Activated CD8-positive, alpha-beta T cell treated with anti-CD3 and anti-CD28 coated beads, Interleukin-2, amount 10 ng/mL, durations not matched to agents 7 days and 5 days (primary cell): ENCODE measurements at places on chromosomes 4 and X.

DNA sequence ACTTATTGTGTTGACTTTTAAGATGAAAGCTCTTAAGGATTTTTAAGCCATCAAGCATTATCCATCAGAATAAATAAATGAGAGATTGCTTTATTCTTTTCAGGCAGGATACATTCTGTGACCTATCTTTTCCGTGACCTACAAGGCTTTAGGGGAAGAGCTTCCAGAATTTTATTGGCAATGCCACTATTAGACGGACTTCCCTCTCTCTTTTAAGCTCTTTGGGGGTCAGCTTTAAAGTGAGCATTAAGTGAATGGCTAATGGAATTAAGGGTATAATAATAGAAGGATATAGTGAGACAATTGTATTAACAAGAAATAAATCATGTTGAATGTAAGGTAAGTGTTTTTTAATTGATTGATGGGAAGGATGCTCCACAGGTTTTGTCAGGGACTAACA is 273.7 kb downstream of the GPAT3 start:
- no peak overlapping the region for H3K27ac ChIP-seq
- H3K36me3 ChIP-seq, result no peaks in the 10 kb centered on the region
- no peaks in the 10 kb centered on the region for H3K4me1 ChIP-seq
- H3K27me3 ChIP-seq, result no peaks in the 10 kb centered on the region
- DNase-seq, result no peak
- H3K4me3 ChIP-seq, result no peak overlapping the region

DNA sequence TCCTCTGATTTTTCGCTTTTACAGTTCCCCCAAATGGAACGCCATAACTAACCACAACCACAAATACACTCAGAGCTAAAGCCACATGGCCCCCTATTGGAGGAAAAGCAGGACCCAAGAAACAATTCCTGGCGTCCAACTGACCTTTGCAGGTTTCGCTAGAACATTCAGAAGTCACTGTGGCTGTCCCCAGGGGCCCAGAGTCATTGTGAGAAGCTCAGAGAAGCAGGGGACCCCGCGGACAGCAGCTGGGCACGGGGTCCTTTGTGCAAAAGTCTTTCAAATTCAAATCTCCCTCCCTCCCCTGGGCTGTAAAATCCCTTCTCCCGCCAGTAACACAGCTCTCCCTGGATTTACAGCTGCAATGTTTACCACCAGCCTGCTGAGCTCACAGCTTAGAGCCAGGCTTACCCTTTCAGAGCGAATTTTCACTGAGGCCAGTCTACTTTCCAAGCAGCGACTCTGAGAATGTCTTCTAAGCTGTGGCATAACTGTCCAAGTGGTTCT is 214.8 kb downstream of the CRLF2 start:
- DNase-seq, result no peak
- no peaks in the 10 kb centered on the region for H3K4me1 ChIP-seq
- no peak overlapping the region for H3K27ac ChIP-seq
- H3K36me3 ChIP-seq, result no peaks in the 10 kb centered on the region
- H3K27me3 ChIP-seq, result no peaks in the 10 kb centered on the region
- H3K4me3 ChIP-seq, result no peak overlapping the region

GRCh38 chr4:13528821-13529127 is 15.5 kb downstream of the NKX3-2 start:
- H3K36me3 ChIP-seq, result peaks cover 20% of the 10 kb centered on the region
- H3K27me3 ChIP-seq, result peaks cover 91% of the 10 kb centered on the region
- DNase-seq, result no peak
- peak overlapping the region; percentile 55 for H3K27ac ChIP-seq
- peak overlapping the region; percentile 42 for H3K4me3 ChIP-seq
- H3K4me1 ChIP-seq, result peaks cover 33% of the 10 kb centered on the region

- H3K27me3 ChIP-seq, result no peaks in the 10 kb centered on the region
- no peak overlapping the region for H3K4me3 ChIP-seq
- no peak for DNase-seq
- no peaks in the 10 kb centered on the region for H3K36me3 ChIP-seq
- no peak overlapping the region for H3K27ac ChIP-seq
Measured at GRCh38 chrX:111886678-111887077, 10.7 kb downstream of the TRPC5OS start.
